ENCODE measurements at places on chromosomes 7 and 10.
A peak's percentile ranks its signal among the peaks of the same experiment; 100 is the strongest.

DNA sequence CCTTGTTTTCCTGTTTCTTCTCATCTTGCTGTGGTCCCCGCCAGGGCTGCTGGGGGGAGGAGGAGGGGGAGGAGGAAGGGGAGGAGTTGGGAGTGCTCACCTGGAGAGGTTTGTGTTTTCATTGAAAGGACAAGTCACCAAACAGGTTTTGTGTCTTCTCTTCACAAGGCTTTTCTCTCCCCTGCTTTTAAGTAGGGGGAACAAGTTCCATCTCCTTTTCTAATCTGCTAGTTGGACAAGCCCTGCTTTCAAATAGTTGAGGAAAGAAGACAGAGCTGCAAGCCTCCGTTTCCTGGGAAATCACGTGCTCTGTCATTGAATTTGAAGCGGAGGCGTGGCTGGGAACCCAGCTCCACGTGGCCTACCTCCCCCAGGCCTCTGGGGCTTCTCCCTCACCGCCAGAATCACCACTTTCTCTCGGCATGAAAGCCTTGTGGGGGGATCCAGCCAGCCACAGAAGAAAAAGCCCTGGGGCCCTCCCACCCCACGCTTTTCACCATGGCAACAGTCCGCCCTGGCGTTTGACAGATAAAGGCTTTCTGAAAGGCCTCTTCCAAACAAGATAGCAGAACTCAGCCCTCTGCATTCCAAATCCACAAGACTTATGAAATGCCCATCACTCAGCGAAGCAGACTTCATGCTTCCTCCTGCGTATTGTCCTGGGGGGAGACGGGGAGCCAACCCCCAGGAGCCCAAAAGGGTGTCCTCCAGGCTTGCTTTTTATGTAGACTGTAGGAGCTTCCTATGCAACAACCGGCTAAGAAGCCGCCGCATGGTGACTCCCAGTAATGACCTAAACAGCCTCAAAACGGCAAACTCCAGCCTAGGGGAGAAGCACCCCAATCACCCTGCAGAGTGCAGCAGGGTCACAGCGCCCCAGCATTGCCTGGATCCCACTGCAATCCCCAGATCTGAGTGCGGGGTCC is 51.7 kb downstream of the PROSER2 start:
- peak; percentile 91 for DNase-seq

DNA sequence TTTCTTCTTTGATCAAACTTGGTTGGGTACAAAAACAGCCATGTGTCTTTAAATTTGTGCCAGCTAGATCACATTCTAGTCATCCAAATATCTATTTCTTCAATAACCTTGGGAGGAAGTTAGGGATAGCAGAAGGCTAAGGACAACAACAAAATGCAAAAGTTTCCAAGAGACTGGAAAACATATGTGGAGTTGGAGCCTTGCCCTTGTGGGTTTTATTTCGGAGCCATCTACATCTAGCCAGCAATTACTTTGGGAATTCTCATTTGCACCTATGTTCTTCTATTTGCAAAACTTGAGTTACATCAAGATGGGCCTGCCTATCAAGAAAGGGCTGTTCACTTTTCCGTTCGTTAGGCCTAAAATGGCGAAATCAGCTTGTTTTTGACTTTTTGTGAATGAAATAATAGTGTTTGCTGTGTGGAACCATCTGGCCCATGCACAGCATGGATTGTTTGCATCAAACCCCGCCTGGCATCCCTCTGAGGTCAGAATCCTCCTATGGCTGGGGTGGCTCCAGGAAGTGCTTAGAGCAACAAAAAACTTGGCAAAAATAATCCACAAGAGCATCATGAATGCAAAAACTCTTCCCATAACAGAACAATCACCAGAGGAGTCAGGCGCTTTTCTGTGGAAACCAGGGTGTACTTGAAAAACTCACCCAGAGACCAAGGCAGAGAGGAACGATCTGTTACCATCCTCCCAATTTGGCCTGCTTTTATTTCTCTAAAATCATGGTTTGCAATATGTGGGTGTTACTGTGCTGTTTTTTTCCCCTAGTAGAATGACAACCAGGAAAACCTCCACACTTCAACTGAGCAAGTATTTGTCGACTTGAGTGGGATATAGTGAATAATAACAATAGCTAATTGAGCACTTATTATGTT is 36.2 kb upstream of the XPNPEP1 start:
- no peak for DNase-seq

GRCh38 chr7:27140126-27140857 is 3.2 kb downstream of the HOXA5 start:
- DNase-seq, result no peak

DNA sequence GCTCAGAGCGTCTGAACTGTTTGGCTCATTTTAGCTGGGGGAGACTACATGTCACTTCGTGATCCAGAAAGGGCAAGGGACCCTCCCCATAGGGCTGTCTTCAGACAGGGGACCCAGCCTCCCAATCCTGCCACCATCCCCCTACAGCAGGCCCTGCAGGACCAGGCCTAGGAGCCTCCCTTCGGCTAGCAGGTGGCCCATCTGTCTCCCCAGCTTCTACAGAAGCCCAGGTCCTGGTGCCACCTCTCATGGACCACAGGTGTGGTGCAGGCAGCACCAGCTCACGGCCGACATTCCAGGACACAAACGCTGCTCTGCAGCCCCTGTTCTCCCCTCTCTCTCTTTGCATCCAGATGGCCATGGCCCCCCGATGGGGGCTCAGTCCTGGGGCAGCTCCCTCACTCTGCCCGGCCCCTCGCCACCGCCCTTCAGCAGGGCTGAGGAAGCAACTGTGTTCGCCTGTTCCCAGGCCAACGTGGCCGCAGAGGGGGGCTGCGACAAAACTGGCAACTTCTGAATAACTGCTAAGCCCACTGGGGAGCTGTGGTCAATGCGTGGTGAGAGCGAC is 10.3 kb downstream of the TECPR1 start:
- DNase-seq, result no peak

DNA sequence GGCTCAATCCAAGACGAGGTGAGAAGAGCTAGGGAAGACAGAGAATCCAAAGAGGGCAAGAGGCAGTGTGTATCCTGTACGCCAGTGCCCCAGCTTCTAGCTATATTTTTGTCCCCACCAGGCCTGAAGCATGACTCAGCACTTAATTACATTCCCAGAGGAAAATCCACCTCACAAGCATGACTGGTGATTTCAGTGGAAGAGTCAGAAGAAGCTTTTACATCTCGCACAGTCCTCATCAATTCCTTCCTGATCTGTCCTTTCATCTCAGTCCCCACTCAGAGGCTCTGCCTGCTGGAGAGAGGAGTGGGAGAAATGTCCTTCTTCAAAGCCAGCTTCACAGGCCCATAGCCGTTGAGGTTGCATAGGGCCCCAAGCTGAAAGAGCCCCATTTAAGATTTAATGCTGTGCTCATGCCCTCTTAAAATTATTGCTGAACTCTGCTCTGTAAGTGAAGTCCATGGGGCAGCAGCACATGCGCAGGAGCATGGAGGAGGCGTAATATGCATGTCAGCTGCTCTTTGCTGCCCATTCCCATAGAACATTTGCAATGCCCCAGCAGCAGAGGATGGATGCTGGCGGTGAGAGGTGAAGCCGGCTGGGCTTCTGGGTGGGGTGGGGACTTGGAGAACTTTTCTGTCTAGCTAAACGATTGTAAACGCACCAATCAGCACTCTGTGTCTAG is 39.0 kb upstream of the AOAH start:
- DNase-seq, result no peak

- no peak for DNase-seq
These were observed 325.4 kb downstream of the DNAJB6 start for GRCh38 chr7:157662110-157662791.

DNA sequence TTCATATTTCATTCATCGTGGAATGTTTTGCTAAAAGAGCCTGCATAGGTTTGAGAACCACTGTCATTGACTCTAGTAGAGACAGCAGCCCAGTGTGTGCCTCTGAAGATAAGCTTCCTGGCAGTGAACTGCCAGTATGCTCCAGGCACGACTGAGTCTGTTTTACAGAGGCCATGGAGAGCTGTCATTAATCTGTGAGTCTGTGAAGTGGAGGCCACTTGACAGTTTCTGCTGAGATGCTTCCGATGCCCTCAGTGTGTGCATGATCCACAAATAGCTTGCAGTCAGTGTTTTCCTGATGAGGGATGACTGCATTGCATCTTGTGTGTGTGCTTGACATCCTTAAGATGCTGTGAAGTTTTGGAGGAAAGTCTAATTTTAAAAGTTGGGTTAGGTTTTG is 162.2 kb downstream of the PFKFB3 start:
- no peak for DNase-seq

- no peak for DNase-seq
These were observed 52.1 kb downstream of the CAMK1D start for GRCh38 chr10:12401466-12401865.

- no peak for DNase-seq
These were observed 2.5 kb downstream of the PGAM2 start for GRCh38 chr7:44062903-44063295.

DNA sequence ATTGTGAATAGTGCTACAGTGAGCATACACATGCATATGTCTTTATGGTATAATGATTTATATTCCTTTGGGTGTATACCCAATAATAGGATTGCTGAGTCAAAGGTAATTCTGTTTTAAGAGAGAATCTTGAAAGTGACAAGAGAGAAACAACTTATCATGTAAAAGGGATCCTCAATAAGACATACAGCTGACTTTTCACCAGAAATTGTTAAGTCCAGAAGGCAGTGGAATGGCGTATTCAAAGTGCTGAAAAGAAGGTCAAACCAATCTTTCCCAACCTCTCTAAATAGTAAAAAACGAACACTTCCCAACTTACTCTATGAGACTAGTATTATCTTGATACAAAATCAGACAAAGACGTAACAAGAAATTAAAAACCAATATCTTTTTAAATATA is 59.8 kb downstream of the LHFPL3 start:
- no peak for DNase-seq

GRCh38 chr10:89419548-89419947 is 5.2 kb downstream of the IFIT5 start:
- DNase-seq, result no peak

DNA sequence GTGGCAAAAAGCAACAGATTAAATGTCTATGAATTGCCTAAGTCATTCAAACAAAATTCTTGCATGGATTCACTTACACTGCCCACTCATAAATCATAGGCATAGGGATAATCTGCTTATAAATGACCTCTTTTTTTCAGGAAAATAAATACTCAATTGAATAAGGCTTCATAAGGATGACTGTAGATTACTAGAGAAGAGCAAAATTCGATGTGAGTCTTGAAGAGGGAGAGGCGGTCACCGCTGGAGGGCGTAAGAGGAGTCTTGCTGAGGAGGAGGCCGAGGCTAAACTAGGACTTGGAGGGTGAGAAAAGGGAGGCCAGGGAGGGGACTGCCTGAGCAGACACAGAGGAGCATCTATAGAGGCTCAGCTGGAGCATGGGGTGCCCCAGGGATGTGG is 135.4 kb upstream of the RSU1 start:
- DNase-seq, result no peak

DNA sequence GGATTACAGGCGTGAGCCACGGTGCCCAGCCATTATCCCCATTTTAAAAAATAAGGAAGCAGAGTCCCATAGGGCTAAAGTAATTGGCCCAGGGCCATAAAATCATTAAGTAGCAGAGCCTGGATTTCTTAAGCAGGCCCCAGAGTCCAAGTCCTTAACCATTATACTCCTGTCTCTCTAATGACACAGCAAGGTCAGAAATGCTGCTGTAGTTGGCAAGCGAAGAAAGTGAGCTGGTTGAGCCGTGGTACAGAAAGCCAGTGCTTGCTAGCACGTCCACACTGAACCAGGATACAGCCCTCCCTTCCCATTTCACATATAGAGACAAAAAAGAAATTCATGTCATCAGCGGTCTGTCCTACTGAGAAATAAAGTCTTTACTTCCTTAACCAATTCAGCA is 562.7 kb downstream of the GALNT17 start:
- no peak for DNase-seq

GRCh38 chr10:95391164-95391563 is 100.4 kb upstream of the PDLIM1 start:
- DNase-seq, result no peak

DNA sequence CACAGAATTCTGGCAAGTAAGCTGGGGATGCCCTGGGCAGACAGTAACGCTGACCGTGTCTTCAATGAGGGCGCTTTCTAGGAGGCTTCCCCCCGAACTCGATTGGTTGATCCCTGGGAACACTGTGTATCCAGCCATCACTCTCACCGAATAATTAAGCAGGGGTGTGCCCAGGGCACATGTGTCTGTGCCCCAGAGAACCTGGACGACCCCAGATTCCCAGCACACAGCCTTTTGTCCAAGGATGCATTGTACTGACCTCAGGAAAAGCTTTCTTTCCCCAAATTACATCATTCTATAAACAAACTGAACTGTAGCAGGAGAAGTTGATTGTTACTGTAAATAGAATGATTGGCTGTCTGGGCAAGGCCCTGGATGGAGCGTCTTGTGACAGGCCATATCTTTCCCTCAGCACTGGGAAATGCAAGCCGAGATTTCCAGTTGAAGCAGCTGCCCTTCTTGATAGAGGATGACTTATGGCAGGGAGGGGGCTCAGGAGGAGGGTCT is 6.6 kb upstream of the DEPP1 start:
- no peak for DNase-seq

- DNase-seq, result no peak
These were observed 560.3 kb downstream of the SDK1 start for GRCh38 chr7:3861386-3861785.

DNA sequence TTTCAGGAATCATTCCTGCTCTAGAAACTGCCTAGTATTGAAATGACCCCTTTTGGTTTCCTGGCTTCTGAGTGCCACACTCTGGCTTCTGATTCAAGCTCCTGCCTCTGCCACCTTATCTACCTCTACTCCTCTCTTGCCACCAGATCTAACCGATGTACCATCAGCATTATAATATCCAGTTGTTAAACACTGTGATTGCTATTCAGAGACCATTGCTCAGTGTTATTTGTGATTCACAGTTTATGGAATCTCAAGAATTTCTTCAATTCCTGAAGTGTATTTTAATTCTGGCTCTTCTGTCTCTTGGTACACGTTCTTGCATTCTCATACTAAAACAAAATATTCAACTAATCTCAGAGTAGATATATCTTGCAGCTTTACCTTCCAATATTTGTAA is 88.7 kb downstream of the DYNC1I1 start:
- DNase-seq, result no peak

GRCh38 chr10:102465466-102465865 is 14.1 kb upstream of the C10orf95 start:
- DNase-seq, result no peak

DNA sequence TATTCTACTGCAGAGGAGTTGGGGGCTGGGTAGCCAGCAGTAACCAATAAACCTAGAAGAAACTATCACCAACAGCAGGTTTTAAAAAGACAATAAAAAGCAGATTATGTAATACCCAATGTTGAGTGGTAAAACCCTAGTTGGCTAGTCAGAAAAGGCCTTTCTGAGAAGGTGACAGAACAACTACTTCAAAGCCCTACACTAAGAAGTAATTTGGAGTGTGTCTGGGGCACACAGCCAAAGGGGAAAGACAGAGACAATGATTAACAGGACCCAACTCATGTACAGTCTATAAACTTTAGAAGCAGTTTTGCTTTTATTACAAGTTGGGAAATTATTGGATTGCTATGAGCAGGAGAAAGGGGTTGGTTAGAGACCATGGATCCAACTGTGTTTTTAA is 77.2 kb upstream of the TMEM106B start:
- DNase-seq, result no peak
